ENCODE measurements at places on chromosomes 1 and 21.

DNA sequence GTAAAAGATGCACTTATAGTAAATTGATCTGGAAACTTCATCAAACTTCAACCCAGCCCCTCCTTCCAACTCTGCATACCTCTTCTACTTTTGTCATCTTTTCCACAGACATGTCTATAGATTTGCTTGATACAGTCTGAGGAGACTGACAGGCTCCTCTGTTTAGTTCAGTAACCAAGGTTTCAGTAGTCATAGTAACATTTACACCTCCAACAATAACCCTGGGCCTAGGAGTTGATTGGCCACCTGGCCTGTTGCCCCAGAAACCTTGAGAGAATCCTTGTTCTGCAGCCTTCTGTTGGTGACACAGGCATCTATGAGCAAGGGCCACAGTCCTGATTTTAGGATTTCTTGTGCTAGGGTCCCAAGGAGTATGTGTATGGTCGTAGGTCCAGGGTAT, at the start of gene CFAP141:
Gene CFAP141, minus strand, starts transcription at position 138 of the 400 bp plus-strand sequence. Its CDS starts 26 bp downstream, at position 112.
- no peak for DNase-seq

DNA sequence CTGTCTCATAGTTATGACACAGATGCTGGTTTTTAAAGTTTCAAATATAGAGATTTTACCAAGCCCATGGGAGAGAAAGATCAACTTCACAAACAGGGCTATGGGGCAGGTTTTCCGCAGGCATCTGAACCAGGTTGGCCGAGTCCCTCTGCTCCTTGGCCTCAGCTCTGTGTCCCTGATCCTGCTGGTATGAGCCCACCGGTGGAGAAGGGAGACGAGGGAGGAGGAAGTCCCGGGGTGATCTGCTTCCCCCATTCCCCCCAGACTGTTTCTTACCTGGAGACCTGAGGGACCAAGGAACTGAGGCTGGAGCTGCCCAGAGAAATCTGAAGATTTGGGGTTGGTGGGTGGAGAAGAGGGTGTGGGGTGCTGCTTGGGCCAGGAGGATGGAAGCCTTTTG, 28.9 kb upstream of the BTG2 start:
- no peak for DNase-seq

DNA sequence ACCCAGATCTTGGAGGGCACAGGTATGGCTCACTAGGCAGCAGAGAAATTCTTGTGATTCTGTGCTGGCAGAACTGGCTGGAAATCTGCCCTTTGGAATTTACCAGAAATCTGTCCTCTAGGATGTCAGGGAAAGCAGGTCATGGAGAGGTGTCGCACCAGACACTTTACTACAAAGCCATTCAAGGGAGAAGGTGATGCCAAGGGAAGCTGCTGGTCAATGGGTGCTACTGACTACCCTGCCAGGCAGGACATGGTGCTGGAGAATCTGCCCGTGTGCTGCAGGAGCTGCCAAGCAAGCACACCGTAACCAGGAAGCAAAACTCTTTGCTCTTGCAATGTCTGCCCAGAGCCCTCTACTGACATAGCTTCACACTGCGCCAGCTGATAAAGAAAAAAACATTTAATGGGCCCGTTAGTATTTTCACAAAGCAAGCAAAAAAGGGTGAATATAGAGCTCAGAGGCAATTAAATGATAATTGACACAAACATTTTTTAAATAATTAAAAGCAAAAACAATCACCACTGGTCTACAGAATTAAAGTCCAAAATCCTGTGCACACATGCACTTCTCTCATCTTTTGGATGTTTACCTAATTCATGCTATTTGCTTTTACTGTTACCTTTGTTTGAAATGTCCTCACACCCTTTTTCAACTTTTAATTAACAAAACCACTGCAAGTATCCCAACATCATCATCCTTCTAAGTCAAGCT, 7.2 kb upstream of the FBXO28 start:
- no peak for DNase-seq

GRCh38 chr1:5645135-5645399, 347.2 kb downstream of the NPHP4 start:
- no peak for DNase-seq

DNA sequence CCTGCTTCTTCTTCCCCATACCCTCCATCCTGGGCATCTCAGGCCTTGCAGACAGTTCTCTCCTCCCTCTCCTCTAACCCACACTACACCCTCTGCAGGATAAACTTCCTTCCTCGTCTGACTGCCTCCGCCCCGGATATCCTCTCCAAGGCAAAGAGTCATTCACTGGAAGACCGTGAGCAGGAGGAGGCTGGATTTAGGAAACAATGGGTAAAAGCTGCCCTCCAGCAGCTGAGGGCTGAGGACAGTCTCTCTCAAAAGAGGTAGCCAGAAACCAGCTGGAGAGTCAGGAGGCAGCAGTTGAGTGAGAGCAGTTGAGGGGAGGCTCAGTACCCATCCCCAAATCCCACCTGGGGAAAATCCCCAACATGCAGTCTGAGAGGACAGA, 1.4 kb downstream of the CSRP1 start:
- DNase-seq = no peak

DNA sequence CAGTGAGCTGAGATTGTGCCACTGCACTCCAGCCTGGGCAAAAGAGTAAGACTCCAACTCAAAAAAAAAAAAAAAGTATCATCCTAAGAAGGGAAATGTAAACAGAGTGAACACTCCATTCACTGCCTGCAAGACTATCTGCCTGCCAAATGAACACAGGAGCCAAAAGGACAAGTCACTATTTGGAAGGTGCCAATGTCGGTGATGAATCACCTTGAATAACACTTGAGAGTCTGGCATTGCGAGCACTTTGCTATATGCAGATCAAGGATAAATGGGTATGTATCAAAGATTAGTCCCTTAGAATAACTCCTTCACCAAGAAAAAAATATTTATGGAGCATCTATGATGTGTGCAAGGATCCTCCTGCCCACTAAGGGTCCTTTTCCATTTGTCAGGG, 6.6 kb downstream of the UBR4 start:
- DNase-seq = no peak

- DNase-seq = no peak
Observed at GRCh38 chr1:168468042-168468809, 75.6 kb downstream of the XCL2 start.

GRCh38 chr1:154972517-154973343, 1.8 kb upstream of the CKS1B start:
- no peak for DNase-seq
